ENCODE measurements at places on chromosomes 1 and 21. TPM values are rescaled to one million over a fixed set of nuclear protein-coding genes. Genes with fewer than 3 reads are reported as not detected.

RGS13 gene
- total RNA-seq: 0.28 TPM

PTPRU gene
- total RNA-seq: 5.5 TPM

CLCA4 gene
- total RNA-seq: 0.05 TPM

- H3K4me3 ChIP-seq: no peak overlapping the region
- H3K27ac ChIP-seq: no peak overlapping the region
- H3K27me3 ChIP-seq: no peaks in the 10 kb centered on the region
- H3K4me1 ChIP-seq: no peaks in the 10 kb centered on the region
- DNase-seq: no peak
Measured at GRCh38 chr1:94551449-94551848, 9.9 kb upstream of the F3 start.

DNA sequence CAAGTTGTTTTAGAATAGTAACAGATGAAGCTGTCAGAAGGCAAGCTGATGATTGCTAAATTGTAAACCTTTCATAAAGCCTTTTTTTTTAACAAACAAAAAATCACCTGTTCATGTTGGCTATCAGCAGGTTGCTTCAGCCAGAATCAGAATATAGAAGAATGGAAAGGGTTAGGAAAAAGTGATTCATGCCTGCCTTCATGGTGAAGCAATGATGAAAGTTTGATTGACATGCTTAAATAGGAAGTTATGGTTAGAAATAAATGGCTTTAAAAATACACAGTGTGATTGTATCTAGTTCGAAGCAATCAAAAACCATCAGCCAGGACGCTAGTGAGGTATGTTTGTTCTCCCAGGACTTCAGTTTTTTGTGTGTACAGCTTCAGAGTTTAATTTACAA is 37.9 kb downstream of the GABPA start:
- H3K27ac ChIP-seq: no peak overlapping the region
- no peak overlapping the region for H3K4me3 ChIP-seq
- DNase-seq: no peak
- no peaks in the 10 kb centered on the region for H3K4me1 ChIP-seq
- H3K36me3 ChIP-seq: no peaks in the 10 kb centered on the region
- H3K27me3 ChIP-seq: no peaks in the 10 kb centered on the region

DNA sequence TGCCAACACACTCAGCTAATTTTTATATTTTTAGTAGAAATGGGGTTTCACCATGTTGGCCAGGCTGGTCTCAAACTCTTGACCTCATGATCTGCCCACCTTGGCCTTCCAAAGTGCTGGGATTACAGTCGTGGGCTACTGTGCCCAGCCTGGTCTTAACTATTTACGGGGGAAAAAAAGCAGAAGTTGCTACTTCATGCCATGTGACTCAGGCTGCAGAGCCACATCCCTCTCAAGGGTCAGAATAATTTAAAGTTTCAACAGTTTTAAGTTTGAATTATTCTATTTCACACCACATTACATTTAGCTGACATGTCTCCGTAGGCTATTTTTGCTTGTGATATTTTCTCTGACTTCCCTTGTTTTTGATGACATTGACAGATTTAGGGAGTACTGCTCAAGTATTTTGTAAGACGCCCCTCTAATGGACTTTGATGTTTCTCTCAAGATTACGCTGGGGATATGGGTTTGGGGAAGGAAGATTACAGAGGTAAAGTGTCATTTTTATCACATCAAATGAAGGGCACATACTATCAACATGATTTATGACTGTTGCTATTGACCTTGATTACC is 14.6 kb upstream of the AGBL4 start:
- H3K27ac ChIP-seq: no peak overlapping the region
- no peaks in the 10 kb centered on the region for H3K4me1 ChIP-seq
- no peaks in the 10 kb centered on the region for H3K27me3 ChIP-seq
- no peak for DNase-seq

DNA sequence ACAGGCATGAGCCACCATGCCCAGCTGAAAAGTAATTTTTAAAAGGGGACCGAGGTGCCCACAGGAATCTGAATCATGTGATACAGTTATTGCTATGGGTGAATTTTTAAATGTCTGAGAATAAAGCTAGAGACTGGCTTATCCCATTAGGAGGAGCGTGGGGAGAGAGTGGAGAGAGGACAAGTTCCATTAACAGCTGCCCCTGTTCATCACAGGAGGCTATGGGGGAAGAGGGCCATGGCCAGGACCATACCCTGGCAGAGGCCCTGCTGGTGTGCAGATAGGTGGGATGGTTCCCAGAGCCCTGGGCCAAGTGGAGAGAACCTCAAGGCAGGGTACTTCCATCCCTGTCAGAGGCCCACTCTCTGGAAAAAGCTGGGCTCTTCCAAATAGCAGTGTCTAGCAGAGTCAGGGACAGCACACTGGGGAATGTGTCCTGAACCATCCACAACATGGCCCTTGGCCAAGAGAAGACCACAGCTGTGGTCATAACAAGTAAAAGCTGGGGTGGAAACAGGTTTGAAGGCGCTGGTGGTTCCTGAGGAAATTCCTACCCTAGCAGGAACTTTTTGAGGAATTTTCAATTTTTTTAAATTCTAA is 13.7 kb upstream of the ZNF691 start:
- H3K36me3 ChIP-seq: no peaks in the 10 kb centered on the region
- DNase-seq: no peak
- no peak overlapping the region for H3K4me3 ChIP-seq
- H3K4me1 ChIP-seq: no peaks in the 10 kb centered on the region
- H3K27me3 ChIP-seq: no peaks in the 10 kb centered on the region

- H3K27me3 ChIP-seq: no peaks in the 10 kb centered on the region
- no peaks in the 10 kb centered on the region for H3K36me3 ChIP-seq
- H3K4me1 ChIP-seq: no peaks in the 10 kb centered on the region
Measured at GRCh38 chr1:212544110-212544509, 64.5 kb upstream of the ATF3 start.

- H3K4me3 ChIP-seq: no peak overlapping the region
- no peak overlapping the region for H3K27ac ChIP-seq
- peaks cover 73% of the 10 kb centered on the region for H3K36me3 ChIP-seq
- DNase-seq: no peak
- H3K4me1 ChIP-seq: no peaks in the 10 kb centered on the region
Measured at GRCh38 chr1:37575692-37576091, 19.0 kb downstream of the DNALI1 start.

DNA sequence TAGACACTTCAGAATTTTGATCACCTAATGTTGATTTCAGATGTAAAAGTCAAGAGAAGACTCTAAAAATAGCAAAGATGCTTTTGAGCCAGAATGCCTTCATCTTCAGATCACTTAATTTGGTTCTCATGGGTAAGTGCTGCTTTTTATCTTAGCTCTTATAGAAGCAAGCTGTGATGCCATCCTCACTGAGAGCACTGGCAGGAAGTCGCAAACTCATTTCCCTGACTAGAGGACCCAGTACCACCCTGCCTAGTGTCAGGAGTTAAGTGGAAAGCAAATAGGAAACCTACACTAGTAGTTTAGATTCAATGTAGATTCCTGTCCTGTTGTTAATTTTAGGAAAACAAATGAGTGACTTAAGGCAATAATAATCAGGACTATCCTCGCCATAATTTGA is 12.1 kb downstream of the IFNAR2 start:
- no peak overlapping the region for H3K4me3 ChIP-seq
- H3K27ac ChIP-seq: no peak overlapping the region
- no peaks in the 10 kb centered on the region for H3K27me3 ChIP-seq
- H3K36me3 ChIP-seq: peaks cover 48% of the 10 kb centered on the region

- H3K4me1 ChIP-seq: peaks cover 14% of the 10 kb centered on the region
- H3K27me3 ChIP-seq: no peaks in the 10 kb centered on the region
- no peak for DNase-seq
- H3K27ac ChIP-seq: peak overlapping the region; percentile 3
- H3K36me3 ChIP-seq: no peaks in the 10 kb centered on the region
Measured at GRCh38 chr1:112957133-112957812, 1.3 kb upstream of the SLC16A1 start.

- no peaks in the 10 kb centered on the region for H3K27me3 ChIP-seq
- peak overlapping the region; percentile 3 for H3K27ac ChIP-seq
- peaks cover 3% of the 10 kb centered on the region for H3K4me1 ChIP-seq
- peaks cover 5% of the 10 kb centered on the region for H3K36me3 ChIP-seq
Measured at GRCh38 chr1:94463765-94464330, 45.7 kb downstream of the ABCD3 start.

DNA sequence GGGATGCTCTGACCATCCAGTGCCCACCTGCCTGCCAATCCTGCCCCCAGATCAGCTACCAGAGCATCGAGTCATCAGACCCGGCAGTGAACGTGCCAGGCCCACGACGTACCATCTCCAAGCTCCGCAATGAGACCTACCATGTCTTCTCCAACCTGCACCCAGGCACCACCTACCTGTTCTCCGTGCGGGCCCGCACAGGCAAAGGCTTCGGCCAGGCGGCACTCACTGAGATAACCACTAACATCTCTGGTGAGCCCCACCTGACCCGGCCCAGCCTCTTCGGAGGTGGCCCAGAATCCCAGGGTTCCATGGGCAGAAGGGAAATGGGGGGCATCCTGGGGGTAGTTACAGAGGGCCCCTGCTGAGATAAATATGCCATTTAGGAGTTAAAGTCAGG is 43.1 kb downstream of the PTPRU start:
- no peak for DNase-seq
- H3K4me1 ChIP-seq: no peaks in the 10 kb centered on the region
- H3K4me3 ChIP-seq: no peak overlapping the region
- no peak overlapping the region for H3K27ac ChIP-seq
- H3K36me3 ChIP-seq: no peaks in the 10 kb centered on the region
